ENCODE measurements at places on chromosomes 13 and 19.

DNA sequence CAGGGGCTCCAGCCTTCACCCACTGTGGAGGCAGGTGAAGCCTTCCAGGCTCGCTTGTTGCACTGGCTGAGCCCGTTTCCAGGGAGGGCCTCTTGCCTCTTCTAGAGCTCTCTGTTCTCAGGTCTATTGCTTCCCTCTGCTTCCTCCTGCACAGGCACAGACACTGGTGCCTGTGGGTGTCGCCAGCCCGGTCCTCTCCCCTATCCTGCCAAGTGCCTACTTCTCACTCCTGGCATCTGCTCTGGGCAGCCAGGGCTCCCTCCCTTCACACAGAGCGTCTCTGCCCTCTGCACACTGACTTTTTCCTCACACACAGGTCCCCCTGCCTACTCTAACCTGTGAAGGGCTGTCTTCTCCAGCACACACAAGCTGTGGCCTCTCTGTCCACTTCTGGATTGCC lies 60.3 kb downstream of the SLC7A9 start:
- DNase-seq = no peak

DNA sequence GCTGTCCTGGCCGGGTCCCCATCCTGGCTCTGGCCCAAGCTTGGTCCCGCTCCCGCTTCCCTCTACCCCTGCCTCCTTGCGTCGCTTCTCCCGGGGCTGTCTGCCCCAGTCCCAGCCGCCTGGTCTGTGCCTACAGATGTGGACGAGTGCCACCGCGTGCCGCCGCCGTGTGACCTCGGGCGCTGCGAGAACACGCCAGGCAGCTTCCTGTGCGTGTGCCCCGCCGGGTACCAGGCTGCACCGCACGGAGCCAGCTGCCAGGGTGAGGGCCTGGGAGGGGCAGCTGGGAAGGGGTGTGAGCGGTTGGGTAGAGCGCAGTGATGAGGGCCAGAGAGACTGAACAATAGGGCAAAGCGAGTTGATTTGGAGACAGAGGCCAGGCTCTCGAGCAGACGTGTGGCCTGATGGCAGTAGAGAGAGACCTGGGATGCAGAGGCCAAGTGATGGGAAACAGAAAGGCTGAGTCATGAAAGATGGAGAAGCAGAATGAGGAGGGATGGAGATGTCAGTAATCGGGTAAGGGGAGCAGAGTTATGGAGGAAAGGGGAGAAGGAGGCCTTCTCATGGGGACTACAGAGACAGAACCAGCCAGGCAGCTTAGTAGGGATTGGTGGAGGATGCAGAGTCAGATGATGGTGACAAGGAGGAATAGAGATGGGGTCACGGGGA lies 9.4 kb downstream of the LTBP4 start:
- no peak for DNase-seq

DNA sequence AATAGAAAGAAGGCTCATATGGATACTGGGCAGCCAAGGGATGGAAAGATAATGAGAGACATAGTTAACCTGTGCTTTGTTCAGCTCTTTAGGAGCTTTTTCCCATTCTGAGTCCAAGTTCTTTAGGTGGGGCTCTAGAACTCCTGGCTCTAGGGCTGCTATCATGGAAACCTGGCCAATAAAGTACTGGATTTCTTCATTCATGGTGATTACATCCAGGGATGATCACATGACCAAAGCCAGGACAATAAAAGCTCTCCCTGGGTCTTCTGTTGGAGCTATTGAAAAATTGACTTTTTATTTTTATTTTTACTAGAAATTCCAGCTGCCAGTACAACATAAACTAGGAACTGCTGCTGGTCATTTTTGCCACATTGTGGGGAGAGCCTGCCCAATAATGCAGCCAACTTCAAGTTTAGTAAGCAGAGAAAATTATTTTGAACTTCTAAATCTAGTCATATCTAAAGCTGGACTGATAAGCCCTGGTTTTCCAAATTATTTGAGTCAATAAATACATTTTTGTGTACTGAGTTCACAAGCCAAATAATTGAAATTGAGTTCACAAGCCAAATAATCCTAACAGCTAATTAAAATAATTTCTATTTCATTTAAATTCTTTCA lies 224.9 kb upstream of the STARD13 start:
- DNase-seq = no peak

DNA sequence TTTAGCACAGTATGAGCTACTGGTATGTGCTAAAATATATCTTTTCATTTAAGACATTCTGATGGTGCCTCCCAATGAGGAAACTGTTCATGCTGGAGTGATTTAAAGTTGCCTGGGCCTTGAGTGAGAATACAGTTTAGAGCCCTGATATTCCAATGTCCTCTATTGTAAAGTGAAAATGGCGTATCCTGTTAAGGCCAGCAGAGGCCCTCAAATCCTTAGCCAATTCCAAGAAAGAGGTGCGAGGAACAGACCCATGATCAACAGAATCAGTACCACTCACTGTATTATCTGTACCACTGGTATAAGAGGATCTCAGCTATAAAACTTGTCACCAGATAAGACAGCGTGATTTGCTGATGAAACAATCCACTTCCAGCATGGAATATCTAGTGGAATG lies 273.1 kb upstream of the SLITRK5 start:
- DNase-seq = no peak

DNA sequence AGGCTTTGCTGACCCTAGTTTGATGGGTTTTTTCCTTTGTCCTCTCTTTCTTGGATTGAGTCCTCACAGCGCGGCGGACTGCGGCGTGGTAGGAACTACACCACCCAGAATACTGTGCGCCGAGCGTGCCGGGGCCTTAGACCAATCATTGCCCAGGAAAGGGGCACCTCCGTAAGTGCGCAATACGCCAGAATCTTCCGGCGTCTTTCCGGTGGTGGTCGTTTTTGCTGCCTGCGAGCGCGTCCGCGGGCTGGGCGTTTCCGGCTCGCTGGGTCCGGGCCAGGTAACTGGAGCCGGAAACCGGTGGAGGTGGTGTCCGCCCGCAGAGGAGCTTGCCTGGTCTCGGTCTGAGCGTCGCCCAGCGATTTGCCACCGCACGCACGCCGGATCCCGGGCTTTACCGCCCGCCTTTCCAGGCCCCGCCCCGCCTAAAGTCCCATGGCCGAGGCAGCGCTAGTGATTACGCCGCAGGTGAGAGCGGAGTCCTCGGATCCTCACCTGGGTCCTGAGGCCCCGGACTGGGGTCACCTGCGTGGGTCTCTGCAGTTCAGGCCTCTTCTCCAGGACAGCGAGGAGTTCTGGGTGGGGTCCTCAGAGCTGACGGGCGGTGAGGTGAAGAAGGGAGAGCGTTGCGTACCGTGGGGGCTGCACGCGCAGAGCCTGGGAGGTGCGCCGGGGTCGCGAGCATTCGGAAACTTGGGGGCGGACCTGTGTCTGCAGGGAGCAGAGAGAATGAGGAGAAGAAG lies at the start of gene ZNF549:
ZNF549 (plus strand) TSS at position 221 of the 746 bp plus-strand sequence; CDS start at position 439, 218 bp downstream.
- DNase-seq = peak; percentile 84

DNA sequence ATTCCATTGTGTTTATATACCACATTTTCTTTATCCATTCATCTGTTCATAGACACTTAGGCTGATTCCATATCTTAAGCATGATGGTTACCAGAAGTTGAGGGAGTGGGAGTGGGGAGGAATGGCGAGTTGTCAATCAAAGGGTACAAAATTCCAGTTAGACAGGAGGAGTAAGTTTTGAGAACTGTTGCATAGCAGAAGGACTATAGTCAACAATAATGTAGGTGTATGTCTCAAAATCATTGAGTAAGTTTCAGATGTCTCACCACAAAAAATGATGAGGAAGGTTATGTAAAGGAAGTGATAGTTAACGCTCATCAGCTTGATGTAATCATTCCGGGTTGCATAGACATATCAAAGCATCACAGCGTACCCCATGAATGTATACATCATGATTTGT lies 4.6 kb upstream of the UBL3 start:
- DNase-seq = no peak

DNA sequence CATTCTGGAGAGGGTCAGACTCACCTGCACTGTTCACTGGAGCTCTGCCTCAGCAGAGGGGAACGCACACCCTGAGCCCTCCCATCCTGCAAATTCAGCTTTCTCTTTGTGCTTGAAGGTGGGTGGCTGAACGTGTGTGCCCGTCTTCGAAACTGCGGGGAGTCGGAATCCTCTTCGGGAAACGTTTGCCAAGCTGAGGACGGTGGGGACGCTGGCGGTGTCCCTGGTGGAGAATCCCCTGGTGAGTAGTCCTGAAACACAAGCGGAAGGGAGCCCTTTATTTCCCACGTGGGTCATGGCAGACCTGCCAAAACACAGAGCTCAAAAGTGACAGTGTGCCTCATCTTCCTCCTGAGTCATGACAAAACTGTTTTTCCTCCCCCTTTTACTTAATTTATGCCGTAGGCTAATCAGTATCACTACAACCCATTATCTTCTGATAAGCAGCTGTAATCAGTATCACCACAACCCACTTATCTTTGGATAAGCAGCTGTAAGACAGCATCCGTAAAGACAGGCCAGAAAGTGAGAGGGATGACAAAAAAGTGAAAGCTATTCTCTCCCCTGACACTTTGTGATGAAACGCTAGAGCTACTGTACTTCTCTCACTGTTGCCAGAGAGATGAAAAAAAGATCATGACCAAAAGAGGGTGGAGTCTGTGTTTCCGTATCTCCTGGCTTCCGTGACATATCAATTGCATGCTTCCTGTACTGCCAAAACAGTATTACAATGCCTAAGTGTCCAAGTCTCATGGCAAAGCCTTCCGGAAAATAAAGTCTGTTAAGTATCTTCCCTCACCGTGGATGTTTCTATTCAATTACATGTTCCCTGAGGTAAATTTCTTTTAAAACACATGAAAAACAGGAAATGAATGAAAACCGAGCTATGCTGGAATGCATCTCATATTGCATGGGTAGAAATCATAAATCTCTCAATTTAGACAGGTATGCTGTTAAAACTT lies 155.5 kb downstream of the TBC1D4 start:
- DNase-seq = peak; percentile 48

DNA sequence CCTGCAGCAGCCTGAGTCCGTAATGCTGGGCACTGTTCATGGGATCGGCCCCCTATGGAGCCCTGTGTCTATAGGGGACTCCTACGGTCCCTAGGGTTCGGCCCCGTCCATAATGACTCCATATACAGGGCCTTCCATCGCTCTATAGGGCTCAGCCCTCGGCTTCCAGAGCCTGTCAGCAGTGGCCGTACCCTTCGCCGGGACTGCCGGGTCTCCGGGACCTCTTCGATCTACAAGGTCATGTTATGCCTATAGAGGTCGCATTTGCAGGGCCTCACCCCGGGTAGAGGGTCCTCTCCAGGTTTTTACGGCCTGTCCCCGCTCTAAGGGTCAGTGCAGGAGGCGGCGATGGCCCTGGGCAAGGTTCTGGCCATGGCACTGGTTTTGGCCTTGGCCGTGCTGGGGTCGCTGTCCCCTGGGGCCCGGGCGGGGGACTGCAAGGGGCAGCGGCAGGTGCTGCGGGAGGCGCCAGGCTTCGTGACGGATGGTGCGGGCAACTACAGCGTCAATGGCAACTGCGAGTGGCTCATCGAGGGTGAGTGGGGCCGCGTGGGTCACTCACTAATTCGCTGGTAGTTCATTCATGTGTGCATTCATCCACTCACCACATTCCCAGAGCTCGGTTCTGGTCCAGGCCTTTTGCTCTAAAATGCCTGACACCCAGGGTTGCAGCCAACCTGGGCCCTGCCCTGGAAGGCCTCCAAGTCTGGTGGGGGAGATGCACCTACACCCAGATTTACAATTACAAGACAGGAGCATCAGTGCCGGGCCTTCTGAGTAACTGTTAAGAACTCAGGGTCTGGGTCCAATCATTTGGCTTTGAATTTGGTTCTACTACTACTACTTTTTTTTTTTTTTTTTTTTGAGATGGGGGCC lies 699 bp downstream of the MEGF8 start:
- DNase-seq = peak; percentile 18

DNA sequence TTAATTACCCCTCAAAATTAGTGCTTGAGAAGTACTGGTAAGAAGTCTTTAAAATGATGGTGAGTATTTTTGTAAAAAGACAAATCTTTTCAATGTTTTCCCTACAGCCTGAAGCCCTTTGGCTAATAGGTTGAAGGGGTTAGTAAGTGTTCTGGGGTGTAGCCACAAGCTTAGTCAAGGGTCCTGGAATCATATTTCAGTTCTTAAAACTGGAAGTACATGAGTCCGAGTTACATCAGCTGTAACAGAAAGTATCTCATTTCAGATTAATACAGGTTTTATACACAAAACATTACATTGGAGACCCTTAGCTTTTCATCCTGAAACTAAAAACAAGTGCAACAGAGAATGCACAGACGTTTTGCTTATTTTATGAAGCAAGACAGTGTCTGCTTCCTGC lies 52.7 kb upstream of the TEX29 start:
- no peak for DNase-seq

DNA sequence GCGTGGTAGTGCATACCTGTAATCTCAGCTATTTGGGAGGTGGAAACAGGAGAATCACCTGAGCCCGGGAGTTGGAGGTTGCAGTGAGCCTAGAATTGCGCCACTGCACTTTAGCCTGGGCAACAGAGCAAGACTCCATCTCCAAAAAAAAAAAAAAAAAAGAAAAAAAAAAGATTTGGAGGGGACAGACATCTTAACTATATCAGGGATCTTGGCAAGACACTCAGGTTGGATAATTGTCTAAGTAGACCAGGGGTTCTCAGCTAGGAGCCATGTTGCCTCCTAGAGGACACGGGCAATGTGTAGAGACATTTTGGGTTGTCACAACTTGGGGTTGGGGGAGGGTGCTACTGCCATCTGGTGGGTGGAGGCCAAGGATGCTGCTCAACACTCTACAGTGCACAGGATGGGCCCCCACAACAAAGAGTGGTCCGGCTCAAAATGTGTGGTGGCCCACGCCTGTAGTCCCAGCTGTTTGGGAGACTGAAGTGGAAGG lies 1.9 kb upstream of the ZNF580 start:
- DNase-seq = peak; percentile 64

DNA sequence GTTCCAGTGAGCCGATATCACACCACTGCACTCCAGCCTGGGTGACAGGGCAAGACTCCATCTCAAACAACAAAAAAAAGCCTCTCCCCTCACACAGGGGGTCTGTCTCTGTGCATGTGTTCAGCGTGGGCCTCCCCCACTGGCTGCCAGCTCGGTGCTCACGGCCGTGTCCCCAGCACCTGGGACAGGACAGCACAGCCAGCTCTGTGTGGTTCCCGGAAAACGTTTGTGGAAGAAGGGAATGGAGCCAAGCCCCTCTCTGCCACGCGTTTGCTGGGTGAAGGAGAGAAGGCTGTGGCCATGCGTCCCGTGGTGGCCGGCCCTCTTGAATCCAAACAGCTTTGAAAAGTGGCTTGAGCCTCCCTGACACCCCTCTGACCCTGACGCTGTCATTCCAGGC lies 32.3 kb downstream of the DPF1 start:
- DNase-seq = no peak

- DNase-seq = no peak
These were observed 53.9 kb upstream of the OBI1 start for GRCh38 chr13:78712831-78713230.

- DNase-seq = no peak
These were observed 195.8 kb upstream of the KLF12 start for GRCh38 chr13:74329962-74330361.

GRCh38 chr13:45886466-45886865 lies 34.9 kb upstream of the SIAH3 start:
- no peak for DNase-seq

GRCh38 chr19:6725513-6726231 lies 5.2 kb upstream of the C3 start:
- DNase-seq = no peak

GRCh38 chr19:51366389-51367254 lies 434 bp upstream of the ETFB start:
- peak; percentile 89 for DNase-seq
